ENCODE measurements at places on chromosomes 7 and 10. TPM values are rescaled to one million over a fixed set of nuclear protein-coding genes. Genes with fewer than 3 reads are reported as not detected.

MKRN1 gene
- total RNA-seq = 79.4 TPM

CALML3 gene
- total RNA-seq = not detected

OR2A42 gene
- not detected for total RNA-seq

STEAP4 gene
- total RNA-seq = under 0.01 TPM

ANKRD1 gene
- total RNA-seq = 7.0 TPM

OR2A1 gene
- not detected for total RNA-seq
